ENCODE measurements at places on chromosomes 1 and 21.

- DNase-seq = no peak
Observed at GRCh38 chr1:200873116-200873670, 412 bp downstream of the GPR25 start.

DNA sequence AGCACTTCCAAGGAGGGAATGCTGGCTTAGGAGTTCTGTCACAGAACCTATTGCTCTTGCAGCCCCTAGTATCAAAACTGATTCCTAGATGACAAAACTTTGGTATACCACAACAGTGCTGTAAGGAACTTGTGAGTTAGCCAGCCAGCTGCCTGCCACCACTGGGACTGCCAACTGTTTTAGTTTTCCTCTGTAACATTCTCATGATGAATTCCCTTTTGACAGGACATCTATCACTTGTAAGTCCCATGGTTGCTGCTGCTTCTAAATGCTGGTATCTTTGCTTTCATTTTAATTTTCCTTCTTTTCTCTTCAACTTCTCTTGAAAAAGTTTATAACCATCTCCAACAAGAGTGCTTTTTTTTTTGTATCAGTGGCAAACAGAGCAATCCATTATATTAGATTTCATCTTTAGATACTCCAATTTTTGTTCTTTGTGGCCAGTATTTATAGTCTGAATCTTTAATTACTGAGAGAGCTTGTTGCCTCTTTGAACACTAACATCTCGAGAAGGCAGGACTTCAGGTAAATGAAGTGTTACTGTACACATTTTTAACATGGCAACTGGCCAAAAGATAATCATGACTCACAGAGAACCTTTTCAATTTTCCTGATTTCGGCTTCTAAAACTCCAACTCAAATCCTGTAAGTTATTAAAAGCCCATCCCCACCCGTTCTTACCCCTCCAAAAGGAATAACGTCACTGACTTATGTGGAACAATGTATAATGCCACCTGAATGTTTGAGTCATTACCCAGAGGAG is 19.8 kb downstream of the DBT start:
- no peak for DNase-seq

GRCh38 chr1:59477286-59477685 is 180.4 kb downstream of the FGGY start:
- DNase-seq = no peak

GRCh38 chr1:121471523-121471922 is 286.7 kb downstream of the SRGAP2C start:
- no peak for DNase-seq

DNA sequence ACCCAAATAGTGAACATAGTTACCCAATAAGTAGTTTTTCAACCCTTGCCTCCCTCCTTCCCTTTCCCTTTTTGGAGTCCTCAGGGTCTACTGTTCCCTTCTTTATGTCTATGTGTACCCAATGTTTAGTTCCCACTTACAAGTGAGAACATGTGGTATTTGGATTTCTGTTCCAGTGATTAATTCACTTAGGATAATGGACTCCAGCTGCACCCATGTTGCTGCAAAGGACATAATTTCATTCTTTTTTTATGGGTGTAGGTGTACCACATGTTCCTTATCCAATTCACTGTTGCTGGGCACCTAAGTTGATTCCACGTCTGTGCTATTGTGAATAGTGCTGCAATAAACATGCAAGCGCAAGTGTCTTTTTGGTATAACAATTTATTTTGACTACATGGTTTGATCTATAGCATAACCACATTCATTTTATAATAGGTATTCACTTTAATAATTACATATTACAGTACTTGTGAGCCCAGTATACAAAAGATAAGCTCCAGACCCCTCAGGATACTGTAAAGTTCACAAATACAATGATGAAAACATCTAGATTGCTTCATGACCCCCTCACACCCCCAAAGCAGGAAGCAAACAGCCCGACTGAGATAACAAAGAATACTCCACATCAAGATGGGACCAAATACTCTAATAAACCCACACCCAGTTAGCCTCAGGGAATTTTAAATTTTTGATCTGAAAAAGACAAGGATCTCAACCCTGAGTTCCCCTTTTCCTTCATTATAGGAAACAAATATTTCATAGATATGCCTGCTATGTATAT is 45.3 kb downstream of the PUM1 start:
- DNase-seq = no peak

GRCh38 chr1:116172666-116173065 is 61.5 kb downstream of the MAB21L3 start:
- no peak for DNase-seq

DNA sequence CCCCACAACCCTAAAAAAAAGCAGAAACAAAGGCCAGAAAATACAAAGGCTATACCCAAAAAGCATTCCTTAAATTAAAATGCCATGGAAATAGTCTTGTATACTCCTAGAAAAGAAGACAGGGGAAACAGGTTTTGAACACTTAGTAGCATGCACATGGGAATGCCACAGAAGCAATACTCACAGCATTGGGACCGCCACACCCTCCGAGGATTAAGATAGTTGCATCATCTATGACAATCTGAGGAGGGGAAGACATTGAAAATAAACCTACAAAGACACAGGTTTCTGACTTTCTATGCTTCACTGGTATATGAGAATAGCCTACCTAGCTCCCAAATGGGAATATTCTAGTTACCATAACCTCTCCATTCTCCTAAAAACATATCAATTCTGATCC is 15.9 kb upstream of the CPLANE2 start:
- no peak for DNase-seq

DNA sequence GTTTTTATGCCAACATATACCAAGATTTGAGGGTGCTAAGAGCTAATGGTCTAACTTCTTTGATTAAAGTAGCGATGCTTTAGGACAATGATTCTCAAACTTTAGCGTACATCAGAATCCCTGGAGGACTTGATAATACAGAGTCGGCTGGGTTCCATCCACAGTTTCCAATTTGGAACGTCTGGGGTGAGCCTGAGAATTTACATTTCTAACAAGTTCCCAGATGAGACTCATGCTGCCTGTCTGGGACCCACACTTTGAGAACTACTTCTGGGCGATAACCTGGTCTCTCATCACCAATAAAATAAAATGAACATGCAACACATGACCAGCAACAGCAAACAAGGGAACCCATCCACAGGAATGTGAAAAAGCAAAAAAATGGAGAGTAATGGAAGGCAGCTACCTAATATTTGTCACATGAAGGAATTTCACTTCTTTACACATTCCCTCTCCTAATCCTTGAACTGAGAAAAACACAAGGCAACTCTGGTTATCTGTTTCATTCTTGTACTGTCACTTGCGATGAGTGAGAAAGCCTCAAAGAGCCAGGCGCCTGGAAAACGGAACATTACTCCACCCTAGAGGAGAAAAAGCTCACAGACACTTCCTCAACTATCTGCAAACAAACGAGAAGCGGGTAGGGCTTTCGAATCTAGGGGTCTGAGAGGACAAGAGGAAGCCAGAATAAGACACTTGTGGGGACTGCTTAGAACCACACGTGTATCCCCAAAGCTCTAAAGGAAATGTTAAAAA is 14.0 kb downstream of the HSF2BP start:
- DNase-seq = no peak

GRCh38 chr1:75345538-75346292 is 211.5 kb downstream of the LHX8 start:
- no peak for DNase-seq

DNA sequence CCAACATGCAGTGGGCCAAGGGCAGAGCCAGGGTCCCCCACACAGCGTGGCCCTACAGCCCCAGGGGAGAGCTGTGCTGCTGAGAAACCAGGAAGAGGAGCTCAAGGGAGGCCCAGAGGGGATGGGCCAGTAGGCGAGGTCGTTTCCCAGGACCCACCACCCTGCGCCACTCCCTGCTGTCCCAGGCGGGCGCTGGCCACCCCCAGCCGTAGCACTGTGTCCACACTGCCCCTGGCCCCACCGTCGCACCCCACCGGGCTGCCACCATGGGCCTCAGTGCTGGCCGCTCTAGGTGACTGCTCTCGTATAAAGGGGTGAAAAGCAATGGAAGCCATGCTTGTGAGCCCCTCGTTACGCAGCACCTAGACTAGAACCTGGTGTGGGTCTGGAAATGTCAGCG is 22.4 kb downstream of the NADK start:
- DNase-seq = no peak

DNA sequence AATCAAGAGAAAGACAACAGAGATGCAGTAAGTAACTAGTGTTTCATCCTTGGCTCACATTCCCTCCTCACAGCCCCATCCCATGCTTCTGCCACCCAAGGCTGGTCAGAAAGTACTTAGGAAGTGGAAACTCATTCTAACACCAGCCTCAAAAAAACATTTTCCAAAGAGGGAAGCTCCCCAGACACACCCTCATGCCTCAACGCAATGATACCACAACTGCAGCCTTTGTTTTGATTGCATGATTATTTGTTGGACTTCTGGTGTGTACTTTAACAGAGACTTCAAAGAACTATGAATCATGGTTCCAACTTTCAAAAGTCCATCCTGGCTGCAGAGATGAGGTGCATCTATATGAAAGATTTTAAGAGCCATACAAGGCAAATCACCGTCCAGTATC is 45.2 kb upstream of the KCNA3 start:
- no peak for DNase-seq

DNA sequence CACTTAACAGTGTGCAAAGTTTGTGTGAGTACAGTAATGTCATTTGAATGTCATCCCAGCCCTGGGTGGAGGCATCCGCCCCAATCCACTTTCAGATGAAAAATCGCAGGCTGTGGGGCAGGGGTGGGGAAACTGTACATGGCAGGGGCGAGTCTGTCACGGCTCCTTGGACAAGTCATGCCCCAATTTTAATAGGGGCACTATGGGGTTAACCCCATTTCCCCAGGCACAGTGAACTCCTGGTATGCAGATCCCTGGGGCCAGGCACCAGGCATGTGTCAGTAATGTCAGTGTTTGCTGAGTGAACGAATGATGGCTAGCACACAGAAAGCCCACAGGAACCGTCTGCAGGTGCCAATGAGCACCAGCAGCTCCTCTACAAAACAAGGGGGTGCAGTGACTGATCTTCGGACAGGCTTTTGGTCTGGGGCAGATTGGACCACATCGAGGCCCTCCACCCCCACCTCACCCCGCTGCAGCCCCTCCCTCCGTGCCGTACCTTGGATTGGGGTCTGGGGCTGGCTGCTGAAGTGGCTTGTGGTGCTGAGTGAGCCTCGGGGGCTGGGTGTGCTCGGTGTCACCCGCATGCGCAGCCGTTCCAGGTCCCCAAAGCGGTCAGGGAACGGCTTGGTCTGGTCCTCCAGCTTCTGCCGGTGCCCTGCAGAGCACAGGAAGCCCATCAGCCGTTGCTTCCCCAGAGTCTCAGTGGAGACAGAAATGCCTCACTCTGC is 23.2 kb downstream of the RUNX3 start:
- no peak for DNase-seq

DNA sequence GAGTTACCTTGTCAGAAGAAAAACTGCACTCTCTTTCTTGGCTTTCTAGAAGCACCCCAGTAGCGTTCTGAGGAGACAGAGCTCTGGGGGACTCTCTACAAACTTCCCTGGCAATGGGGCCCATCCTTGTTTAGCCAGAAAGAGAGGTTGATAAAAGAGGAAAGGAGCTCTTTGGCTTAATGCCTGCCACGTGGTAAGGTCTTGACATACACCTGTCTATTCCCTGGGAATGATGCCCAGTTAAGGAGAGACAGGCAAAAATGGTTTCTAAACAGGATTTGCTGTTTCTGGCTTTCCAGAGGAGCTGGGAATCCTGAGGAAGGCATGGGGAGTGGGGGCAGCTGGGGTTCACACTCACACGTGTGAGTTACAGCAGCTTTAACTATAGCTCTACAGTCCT is 30.2 kb upstream of the IL20 start:
- no peak for DNase-seq

DNA sequence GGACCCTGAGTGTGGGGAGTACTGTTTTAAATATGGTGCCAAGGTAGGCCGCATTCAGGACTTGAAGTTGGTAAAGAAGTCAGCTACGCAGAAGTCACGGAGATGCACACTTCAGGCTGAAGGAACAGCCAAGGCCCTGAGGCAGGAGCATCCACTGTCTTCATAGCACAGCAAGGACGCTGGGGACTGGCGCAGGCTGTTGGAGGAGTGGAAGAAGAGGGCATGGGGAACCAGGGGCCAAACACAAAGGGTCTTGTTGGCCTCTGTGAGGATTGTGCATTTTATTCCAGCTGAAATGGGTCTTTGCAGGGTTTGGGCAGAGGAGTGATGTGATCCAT is 16.6 kb downstream of the DNAJC16 start:
- no peak for DNase-seq

DNA sequence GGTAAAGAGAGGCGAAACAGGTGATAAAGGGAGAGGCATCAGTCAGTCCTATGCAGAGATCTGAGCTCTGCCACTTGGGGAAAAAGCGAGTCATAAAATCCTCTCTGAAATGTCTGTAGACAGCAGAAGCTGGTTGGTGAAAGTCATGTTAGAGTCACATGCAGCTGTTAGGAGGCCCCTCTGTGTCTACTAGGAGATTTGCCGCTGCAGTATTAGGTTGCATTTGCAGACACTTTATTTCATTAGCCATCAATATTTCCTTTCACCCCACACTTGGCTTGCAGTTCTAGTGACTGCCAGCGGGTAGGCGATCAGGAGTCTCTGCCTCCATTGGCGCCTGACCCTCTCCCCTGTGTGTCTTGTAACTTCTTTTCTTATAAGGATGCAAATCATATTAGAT is 16.2 kb downstream of the ATP1A4 start:
- DNase-seq = no peak

Data from stimulated activated CD8-positive, alpha-beta memory T cell treated with anti-CD3 and anti-CD28 coated beads, Interleukin-15, amount 100 ng/mL, for 4 hours (primary cell).